ENCODE measurements at places on chromosomes 11 and 22.
A peak's percentile ranks its signal among the peaks of the same experiment; 100 is the strongest.

DNA sequence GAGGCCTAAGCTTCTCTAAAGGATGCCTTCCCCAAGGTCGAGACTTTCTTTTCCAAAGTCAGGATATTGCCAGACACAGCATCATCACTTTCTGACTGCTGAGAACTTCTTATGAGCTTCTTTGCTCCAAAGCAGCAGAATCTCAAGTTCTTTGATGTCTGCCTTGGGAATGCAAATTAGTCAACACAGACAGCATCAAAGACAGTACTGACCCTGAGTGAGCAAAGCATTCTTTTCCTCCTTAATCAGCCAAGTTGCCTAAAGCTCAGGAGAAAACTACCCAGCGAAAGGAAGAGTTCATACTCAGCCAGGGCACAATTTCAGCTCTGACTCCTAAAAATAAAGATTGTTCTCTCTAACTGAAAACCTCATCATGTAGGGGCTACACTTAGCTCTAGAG lies 98.0 kb downstream of the SLC36A4 start:
- DNase-seq: peak; percentile 30

DNA sequence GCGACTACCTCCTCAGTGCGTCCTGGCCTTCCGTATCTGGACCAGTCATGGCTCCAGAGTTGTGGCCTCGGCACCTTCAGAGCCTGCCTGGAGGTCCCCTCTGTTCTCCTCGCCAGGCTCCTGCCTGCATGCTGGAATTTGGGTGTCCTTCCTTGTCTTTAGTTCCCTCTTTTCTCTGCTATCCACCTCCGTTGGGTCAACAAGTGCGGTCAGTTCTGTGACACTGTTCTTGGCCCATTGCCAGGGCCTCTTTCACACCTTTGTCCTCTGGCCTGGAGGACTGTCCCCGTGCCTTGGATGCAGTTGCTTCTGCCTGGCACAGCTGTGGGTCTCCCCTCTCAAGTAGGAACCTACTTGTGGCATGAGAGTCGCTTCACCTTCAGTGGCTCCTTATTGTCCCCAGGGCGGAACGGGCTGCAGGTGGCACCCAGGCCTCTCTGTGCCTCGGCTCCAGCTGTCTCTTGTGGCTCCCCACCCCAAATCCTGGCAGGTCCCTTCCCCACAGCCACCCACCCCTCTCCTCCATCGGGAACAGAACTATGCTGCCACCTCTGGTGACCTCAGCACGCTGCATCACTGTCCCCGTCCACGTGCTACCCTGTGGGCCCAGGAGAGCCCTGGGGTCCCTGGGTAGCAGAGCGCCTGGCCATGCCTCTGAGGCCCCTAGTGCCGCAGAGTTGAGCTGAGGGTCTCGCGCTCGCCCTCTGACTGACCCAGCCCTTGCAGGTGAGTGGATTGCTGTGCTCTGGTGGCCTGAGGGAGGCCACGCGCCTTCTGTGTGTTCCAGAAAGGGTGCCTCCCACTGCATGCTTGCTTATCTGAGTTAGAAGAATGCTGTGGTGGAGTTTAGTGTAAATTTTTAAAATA lies 4.7 kb downstream of the DGCR8 start:
- DNase-seq: no peak

DNA sequence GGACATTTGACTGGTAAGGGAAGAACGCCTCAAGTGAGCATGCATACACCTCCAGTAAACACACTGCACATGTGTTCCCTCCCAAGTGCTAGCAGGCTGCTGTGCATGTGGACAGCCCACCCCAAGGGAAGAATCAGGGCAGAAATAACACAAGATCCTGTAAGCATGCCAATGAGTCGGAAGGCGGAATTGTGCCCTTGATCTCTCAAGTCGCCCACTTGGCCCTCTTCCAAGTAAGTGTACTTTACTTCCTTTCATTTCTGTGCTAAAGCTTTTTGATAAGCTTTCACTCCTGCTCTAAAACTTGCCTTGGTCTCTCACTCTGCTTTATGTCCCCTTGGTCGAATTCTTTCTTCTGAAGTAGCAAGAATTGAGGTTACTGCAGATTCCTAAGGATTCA lies 139.6 kb downstream of the TRPC6 start:
- no peak for DNase-seq

DNA sequence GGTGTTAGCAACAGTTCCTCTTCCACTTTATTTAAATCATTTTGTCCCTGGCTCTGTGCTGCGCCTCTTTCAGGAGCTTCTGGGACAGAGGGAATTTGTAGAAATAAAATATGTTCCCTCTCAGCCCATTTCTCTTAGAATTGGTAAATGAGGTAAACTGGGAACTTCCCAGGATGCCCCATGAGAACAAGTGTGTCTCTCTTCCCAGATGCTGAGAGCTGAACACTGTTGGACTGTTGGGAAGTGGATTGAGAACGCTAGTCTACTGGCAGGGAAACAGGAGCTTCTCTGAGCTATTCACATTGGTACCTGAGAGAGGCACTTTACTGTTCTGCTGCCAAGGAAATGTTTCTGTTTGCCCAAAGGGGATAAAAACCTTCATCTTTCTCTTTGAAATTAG lies 4.0 kb downstream of the CRY2 start:
- no peak for DNase-seq

DNA sequence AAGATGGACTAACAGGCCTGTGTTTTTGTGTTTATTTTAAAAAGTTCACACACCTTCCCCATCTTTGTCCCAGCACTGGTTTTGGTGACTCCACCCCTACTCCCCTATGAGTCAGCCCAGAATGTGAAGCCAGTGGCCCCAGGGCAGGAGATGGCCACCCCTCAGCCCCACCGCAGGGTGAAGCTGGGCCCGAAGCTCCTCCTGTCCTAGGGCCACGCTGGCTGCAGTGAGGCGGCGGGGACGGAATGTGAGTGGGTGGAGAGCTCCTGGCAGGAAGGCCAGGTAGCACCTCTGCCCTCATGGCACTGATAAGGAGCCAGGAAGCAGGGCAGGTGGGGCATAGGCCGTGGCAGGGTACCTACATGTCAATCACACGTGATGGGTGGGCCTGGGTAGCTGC lies 39.9 kb downstream of the SGSM3 start:
- no peak for DNase-seq

- DNase-seq: no peak
These were observed 6.1 kb downstream of the FLRT1 start for GRCh38 chr11:64041846-64042245.

DNA sequence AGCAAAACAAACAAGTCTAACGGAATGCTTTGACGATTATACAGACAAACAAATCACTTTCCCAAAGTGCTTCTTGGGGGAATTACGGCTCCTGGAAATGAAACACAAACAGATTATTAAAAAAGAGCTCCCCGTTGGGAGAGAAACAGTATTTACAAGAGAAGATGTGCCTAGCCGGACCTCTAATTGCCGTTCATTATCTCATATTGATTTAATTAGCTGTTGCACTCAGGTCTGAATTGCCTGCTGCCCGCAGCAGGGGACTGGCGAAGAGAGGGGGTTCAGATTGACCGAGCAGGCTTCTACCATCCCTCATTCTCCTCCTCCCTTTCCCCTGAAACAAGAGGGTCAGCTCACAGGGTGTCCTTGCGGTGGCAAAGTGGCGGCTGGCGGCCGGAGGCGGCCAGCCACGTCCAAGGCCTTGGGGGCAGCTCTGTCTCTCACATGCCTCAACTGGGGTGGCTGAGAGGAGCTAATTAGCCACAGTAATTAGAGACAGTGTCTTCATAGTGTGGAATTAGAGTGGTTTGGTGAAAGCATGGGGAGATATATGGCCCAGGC lies 295.1 kb downstream of the MIAT start:
- no peak for DNase-seq

GRCh38 chr11:31720225-31720624 lies 90.9 kb downstream of the PAX6 start:
- DNase-seq: no peak

DNA sequence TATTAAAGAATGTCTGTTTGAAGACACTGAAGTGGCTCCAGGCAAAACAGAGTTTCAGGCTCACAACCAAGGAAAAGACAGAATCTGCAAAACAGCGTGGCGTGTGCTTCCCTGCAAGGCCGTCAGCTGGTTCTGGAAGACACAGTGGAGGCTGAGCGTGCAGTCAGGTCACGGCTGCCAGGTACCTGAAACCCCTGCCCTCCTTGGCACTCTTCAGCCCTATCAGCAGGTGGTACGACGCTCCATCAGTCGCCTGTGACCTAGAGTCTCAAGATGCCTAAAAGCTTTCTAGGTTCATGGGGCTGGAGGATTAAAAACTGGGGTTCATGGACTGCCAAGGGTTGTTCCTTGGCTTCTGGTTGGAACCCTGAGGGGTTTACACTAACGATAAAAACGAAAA lies 65.9 kb downstream of the TRMU start:
- DNase-seq: no peak

GRCh38 chr22:45731798-45732495 lies 60.3 kb downstream of the ATXN10 start:
- DNase-seq: peak; percentile 21

DNA sequence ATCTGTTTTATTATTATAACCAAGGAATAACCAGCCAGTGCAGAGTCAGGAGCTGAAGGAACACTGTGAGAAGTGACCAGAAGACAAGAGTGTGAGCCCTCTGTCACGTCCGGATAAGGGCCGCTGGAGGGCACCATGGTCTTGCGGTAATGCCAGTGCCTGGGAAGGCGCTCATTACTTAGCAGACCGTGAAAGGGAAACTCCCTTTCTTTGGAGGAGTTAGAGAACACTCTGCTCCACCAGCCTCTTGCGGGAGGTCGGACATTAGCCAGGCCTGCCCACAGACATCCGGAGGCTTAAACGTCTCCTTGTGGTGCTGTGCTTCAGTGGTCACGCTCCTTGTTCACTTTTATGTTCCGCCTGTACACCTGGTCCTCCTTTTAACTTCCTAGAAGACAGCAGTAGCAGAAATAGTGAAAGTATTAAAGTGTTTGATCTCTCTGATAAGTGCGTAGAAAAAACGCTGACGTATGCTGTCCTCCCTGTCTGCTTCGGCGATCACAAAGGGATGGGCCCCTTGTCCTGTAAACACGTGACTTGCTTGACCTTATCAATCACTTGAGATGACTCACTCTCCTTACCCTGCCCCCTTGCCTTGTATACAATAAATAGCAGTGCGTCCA lies 120.6 kb upstream of the LMO1 start:
- peak; percentile 21 for DNase-seq
